Hematopoietic multipotent progenitor cell treated with erythropoietin and hydrocortisone succinate and interleukin-3 and kit ligand, for 6 days (in vitro differentiated cells): ENCODE measurements at places on chromosomes 6 and 20.

GRCh38 chr20:34163307-34163706, 51.3 kb upstream of the EIF2S2 start:
- no peak for DNase-seq

DNA sequence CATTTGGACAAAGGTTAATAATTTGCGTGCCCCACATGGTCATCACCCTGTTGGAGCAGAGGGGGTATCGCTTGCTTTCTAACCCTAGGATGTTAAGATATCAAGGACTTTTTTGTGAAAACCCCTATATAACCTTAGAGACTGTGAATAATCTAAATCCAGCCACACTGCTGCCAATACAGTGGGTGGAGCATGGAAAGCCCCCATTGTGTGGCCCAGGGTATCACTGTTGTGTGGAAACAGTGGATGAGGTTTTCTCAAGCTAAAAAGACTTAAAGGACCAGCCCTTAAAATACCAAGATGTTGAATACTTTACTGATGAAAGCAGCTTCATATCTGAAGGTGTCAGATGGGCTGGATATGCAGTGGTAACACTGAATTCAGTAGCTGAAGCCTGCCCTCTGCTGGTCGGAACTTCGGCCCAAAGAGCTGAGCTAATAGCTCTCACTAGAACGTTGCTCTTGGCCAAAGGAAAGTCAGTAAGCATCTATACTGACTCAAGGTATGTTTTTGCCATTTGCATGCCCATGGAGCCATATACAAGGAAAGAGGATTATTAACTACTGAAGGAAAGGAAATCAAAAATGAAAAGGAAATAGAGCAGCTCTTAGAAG, 695.2 kb downstream of the PHF3 start:
- DNase-seq: peak; percentile 82

DNA sequence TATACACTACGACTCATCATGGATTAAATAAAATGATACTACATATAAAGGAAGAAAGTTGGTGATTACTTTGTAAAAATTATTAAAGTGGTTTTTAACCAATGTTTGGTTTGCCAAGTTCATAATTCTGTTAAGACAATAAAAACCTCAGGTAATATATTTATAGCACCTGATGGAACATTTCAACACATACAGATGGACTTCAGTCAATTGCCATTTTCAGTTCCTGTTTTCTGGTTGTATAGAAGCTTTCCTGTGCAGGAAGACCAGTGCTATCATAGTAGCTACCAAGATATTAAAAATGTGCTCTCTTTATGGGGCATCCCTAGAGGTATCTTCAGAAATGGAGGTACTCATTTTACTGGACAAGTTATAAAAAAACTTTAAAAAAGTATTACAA, 1686.4 kb downstream of the GRIK2 start:
- DNase-seq: no peak

- no peak for DNase-seq
These were observed 527 bp downstream of the NFKBIL1 start for GRCh38 chr6:31547727-31548543.

DNA sequence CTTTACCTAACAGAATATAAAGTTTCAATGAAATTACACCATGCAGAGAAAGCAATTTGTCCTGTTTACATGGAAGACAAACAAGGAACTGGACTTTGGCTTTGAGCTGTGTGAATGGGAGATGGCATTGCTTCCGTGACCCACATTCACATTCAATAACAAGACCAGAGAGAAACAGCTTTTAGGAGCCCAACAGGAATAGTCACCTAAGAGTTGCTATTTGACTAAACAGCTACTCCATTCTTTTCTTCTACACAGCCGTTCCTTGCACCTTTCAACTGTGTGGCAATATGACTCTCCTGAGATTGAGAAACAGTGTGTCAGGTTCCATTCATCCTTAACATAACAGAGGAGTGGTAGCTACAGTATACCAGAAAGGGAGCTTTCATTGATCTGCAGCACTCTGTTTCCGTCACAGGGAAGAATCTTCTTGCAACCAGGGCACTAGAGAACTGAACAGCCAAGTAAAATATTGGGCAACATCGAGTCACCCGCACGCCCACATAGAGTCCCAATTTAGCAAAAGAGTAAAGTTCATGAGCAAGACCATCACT, 355.1 kb downstream of the HAO1 start:
- DNase-seq: no peak

DNA sequence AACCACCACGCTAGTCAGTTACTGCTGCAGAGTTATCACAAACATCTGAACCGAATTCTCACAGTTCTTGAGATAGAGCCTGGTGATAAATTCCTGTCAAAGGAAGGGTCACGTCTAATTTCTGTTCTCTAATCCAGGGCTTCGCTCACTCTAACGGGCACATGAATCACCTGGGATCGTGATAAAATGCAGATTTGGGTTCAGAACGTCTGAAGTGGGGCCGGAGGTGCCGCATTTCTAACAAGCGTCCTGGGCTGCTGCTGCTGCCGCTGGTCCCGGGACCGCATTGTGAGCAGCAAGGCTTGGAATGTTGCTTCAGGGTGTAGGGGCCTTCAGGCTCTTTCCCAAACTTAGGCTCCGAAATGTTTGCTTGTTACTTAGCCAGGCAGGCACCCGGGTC, 264.1 kb downstream of the CDC5L start:
- no peak for DNase-seq

GRCh38 chr20:43161716-43162115, 28.0 kb downstream of the PTPRT start:
- no peak for DNase-seq

GRCh38 chr6:389622-390021, 1.9 kb upstream of the IRF4 start:
- DNase-seq: no peak

DNA sequence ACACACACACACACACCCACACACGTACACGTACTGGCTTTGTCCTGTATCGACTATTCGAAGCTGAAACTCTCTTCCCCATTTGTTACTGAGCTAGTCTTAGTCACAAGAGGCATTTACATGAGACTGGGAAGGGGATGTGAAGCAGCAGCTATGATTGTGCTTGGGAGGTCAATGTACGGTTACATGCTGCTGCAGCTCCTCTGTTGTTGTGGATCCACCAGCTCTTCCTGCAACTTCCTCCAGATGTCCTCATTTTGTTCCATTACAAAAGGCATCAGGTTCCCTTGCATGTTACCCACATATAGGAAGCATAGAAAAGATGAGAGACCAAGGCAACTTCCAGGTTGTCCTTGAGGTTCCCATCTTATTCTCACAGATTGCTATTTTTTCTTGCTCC, 612.4 kb upstream of the IMPG1 start:
- DNase-seq: no peak

GRCh38 chr6:37005061-37005810, at the start of gene FGD2:
FGD2 (plus strand) TSS chr6:37005655; CDS start chr6:37005818, 163 bp downstream.
- DNase-seq: peak; percentile 83

- DNase-seq: no peak
These were observed 658.4 kb downstream of the TBC1D32 start for GRCh38 chr6:120675886-120676285.

GRCh38 chr6:146803601-146804000, 204.8 kb downstream of the ADGB start:
- no peak for DNase-seq

GRCh38 chr6:93453956-93454355, 34.6 kb upstream of the EPHA7 start:
- DNase-seq: no peak

GRCh38 chr6:19851241-19852089, 14.3 kb downstream of the ID4 start:
- DNase-seq: peak; percentile 51

- no peak for DNase-seq
These were observed 136.5 kb upstream of the ECI2 start for GRCh38 chr6:4271761-4272470.

DNA sequence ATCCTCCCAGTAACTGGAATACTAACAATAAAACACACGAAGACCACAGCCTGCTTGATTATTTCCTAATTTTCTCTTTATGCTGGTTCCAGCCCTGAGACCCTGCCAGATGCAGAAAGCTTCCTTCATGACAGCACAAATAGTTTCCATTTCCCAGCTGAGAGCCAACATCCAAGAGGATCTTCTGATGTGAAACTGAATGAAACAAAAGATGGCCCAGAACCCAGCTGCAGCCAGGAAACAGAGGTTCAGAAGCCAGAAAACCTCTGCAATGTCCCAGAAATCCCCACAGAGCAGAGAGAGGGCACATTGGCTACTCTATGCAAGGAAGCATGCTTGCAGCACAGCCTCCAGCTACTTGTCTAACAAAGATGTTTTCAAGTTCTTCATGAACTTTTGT, 61.8 kb upstream of the PLEKHG1 start:
- no peak for DNase-seq

- peak; percentile 94 for DNase-seq
These were observed at the start of gene MAN1A1 for GRCh38 chr6:119349361-119350201. MAN1A1 (minus strand) TSS chr6:119349761; CDS start chr6:119349065, 696 bp downstream.

DNA sequence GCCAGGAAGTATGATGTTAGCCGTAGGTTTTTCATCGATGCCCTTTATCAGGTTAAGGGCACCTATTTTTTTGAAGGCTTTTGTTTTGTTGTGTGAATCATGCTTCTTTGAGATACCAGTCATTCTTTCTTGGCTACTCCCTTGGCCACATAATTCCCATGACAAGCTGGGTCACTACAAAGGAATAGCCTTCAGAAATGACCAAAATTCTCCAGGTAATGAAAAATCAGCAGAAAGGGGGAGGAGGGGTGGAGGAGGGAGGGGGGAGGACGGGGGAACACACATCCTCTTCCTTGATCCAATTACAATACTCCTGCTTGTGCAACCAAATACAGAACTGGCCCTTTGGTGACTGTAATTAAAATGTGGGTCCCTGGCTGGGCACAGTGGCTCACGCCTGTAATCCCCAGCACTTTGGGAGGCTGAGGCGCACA, 21.7 kb upstream of the TGM2 start:
- DNase-seq: no peak

- DNase-seq: peak; percentile 12
These were observed 40.9 kb downstream of the DSTN start for GRCh38 chr20:17610566-17611289.

DNA sequence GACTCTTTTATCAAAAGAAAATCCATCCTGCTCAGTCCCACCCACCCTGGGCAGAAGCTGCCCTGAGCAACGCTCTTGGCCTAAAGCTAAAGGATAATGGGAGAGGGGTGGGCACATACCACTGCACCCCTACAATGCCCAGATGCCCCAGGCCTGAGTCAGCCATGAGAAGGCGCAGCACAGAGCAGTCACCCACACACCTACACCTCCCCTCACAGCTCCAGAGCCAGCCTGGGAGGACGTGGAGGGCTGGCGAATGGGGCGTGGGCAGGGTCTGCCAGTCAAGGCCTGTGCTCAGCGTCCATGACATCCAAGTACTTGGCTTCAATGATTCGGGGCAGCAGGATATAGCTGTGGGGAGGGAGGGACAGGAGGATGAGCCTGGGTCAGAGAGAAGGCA, 11.5 kb downstream of the SLC4A11 start:
- DNase-seq: no peak

DNA sequence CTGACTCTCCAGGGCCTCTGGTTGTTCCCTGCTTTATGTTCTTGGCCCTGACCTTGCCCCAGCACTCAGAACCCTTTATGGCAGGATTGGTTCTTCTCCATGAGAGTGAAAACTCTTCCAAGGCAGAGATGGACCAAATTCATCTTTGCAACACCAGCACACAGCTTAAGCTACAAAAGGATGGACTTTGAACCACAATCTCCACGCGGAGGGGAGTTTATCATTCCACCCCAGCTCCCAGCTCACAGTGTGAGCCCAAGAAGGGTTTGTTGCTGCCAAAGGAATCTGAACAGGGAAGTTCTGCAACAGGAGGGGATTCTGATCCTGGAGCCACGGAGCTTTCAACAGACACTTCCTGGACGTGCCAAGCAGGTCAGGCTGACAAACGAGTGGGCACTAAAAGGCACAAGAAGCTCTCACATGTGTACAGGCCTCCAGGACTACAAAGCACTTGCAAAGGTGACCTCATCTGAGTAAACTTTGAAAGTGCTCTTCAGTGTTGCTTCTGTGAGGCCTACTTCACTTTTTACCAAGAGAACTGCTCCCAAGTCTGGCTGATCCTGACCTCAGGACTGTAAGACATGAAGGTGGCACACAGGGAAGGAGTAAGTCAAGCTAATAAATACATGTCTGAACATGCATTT, 8.9 kb downstream of the FITM2 start:
- DNase-seq: no peak

DNA sequence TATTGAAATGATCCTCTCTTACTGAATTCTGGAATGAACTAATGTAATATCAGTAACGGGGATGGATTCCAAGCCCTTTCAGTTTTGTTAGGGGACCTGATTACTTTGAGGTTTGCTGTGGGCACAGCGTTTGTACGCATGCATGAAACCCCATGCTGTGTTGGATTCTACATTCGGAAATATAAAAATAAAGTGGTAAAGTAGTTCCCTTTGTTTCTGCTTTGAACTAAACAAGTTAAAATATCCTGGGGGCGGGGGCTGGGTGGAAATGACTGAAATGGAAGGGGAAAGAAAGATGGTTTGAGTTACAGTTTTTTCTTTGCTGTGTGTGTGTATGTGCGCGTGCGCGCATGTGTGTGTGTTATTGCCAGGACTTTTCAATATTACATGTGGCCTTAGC, 196.5 kb upstream of the OPRM1 start:
- DNase-seq: no peak

DNA sequence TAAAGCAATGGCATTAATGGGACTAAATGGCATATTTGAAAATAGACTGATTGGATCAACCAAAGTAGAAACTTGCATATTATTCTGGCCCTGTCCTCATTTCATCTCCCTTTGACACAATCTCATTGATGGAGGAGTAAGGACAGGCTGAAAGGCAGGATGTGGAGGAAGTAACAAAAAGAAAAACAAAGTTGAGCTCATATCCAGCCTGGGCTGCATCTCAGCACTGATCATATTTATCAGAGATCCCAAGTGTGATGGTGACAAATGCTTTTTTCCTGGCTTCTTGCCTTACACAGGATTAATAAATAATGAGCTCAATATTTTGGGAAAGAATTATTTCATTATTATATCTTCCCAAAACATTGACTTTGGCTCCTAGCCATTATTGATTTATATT, 622.7 kb downstream of the CD109 start:
- no peak for DNase-seq

GRCh38 chr6:118784641-118785164, 109.2 kb upstream of the ASF1A start:
- DNase-seq: no peak
